Inflammatory macrophage (primary cell): ENCODE measurements at places on chromosomes 7 and 10.

DNA sequence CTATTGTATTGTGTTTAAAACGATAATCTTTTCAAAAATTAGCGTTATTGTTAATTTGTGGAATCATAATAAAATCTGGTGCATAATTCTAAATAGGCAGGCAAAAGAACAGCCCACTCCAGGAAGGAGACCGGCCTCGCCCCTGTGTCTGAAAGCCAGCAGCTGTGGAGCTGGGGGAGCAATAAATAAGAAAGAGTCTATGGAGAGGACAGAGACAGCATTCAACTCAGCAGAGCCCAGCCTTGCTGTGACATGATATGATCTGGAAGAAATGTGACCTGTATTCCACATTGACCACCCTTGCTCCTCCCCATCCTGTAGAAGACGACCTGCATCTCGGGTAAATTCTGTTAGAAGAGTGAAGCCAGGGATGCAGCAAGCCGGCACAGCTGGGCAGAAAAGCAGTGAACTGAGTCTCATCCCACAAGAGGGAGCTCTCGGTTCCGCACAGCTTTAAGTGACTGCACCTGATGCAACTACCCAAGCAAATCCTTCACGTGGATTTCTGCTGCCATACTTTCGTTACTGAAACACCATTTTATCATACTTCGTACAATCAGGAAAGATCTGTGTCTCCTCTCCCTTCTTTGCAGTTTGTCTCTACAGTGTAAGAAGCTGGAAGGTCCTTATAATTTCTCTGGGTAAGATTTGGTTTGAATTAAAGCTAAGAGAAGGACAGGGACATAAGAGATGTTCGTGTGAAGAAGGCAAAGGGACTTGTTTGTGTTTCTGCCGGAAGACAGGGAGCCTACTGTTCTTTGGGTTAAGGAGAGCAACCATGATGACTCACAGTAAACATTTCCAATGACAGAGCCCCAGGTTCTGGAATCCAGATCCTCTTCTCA is 427.1 kb downstream of the GPAM start:
- no peak for DNase-seq

DNA sequence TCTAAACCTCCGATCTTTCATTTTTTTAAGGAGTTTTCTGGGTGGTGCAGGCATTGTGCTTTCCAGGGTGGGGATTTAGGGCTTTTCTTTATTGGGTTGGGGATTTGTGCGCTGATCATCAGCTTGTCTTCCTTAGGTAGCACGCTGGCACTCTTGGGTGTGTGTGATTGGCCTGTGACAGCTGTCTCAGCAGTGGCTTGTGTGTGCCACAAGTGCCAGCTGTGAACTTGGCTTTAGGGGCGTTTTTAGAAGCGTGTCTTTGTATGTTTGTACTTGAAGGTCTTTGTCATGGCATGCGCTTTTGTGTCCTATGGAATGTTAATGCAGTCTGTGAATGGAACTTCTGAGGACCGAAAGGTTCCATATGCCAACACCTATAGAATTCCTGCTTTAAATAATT is 788 bp downstream of the AKAP9 start:
- peak; percentile 18 for DNase-seq

DNA sequence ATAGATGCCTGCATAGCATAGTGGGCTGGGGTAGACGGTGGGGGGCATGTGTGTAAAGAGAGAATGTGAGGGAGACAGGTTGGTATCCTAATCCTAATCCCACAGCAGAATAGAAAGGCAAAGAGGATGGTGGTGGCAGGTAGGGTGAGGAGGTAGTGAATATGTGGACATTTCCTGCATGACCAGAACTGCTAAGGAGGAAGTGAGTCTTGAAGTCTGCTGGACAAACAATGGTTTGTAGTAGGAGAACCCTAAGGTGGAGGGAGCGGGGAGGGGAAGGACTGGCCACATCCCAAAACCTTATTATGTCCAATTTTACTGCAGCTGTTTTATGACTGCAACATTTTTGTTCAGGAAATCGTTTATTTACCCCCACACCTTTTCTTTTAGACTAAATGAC is 279.7 kb downstream of the AUTS2 start:
- no peak for DNase-seq

DNA sequence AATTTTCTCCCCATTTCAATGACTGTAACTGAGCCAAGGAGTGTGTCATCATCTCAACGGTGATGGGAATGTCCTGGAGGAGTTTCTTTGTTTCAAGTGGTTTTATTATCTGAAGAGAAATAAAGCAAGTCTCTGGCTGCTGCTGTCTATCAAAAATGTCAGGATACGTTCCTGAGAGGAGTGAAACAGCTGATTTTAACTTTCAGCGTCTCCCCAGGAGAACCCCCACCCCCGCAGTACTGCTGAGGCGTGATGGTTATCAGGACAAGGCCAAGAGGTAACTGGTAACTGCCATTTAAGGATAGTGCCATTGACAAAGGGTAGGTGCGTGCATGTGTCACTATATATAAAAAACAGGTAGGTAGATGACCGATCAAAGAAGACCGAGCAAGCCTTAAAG is 70.3 kb upstream of the LRGUK start:
- DNase-seq = no peak

GRCh38 chr7:151632750-151633515 is 113.2 kb upstream of the RHEB start:
- peak; percentile 92 for DNase-seq

- DNase-seq = no peak
Observed at GRCh38 chr7:21041666-21042065, 255.0 kb upstream of the SP8 start.

GRCh38 chr10:87503886-87504285 is 807 bp upstream of the MINPP1 start:
- DNase-seq = no peak

DNA sequence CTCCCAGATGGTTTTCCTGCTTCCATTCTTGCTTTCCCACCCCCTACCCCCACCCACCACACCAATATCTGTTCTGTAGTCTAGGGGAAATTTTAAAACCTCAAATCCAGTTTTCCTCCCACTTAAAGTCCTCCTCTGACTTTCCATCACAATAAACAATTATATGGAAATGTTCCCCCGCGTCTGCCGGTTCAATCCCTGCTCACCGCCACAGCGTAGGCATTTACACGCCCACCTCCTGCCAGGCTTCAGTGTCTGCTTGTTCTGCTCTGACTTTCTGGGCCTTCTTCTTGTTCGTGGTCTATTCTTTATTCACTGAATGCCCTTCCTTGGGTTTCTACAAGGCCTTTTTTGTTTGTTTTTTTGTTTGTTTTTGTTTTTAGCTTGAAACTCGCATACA is 633.0 kb upstream of the MKI67 start:
- DNase-seq = no peak

DNA sequence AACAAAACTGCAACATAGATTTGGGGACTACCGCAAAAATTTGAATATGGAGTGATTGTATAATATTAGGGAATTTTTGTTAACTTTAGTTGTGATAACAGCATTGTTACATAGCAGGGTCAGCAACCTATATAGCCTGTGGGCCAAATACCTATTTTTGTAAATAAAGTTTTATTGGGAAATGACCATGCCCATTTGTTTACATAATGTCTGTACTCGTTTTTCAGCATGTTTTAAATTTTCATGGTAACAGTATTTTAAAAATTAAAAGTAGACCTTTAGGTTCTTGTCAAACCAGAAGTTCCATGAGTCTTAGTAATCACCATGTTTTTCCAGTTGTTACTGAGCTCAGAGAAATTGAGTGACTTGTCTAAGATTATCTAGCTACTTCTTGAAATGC is 4.7 kb downstream of the BCAP29 start:
- no peak for DNase-seq

DNA sequence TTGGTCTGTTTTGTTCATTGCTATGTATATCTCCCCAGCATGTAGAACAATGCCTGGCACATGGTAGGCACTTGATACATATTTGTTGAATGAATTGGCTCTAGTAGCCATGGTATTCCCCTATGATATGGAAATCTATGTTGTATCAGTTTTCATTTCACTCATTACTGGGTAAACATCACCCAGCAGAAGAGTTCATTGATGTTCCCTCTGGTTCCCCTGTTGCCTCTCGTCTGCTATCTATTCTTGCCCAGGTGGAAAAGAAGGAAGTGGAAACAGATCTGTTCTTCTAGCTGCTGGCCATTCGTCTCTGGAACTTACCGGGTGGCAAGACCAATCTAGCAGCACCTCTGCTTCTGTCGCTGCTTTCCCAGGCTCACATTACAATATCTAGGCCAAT is 71.5 kb downstream of the LRRC4 start:
- DNase-seq = no peak

DNA sequence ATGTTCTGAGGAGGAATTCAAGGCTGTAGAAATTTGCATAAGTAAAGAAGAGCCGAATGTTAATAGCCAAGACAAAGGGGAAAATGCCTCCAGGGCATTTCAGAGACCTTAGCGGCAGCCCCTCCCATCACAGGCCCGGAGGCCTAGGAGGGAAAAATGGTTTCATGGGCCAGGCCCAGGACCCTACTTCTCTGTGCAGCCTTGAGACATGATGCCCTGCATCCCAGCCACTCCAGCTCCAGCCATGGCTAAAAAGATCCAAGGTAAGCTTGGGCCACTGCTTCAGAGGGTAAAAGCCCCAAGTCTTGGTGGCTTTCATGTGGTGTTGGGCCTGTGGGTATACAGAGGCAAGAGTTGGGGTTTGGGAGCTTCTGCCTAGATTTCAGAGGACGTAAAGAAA is 225.7 kb downstream of the ARHGAP12 start:
- DNase-seq = no peak

DNA sequence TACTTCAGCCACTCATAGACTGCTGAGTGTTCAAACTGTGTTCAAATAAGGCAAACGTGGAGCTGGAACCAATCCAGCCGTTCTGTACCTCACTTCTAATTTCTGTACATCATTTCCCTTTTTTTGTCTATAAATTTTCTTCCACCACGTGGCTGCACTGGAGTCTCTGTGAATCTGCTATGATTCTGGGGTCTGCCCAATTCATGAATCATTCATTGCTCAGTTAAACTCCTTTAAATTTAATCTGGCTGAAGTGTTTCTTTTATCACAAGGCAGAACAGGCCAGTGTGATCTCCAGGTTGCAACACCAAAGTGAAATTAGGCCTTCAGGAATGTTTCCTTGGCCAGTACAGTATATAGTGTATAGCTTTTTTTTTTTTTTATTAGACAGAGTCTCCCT is 53.5 kb downstream of the DNAJC12 start:
- DNase-seq = peak; percentile 42

- no peak for DNase-seq
Observed at GRCh38 chr7:118252087-118252486, 27.6 kb downstream of the ANKRD7 start.

DNA sequence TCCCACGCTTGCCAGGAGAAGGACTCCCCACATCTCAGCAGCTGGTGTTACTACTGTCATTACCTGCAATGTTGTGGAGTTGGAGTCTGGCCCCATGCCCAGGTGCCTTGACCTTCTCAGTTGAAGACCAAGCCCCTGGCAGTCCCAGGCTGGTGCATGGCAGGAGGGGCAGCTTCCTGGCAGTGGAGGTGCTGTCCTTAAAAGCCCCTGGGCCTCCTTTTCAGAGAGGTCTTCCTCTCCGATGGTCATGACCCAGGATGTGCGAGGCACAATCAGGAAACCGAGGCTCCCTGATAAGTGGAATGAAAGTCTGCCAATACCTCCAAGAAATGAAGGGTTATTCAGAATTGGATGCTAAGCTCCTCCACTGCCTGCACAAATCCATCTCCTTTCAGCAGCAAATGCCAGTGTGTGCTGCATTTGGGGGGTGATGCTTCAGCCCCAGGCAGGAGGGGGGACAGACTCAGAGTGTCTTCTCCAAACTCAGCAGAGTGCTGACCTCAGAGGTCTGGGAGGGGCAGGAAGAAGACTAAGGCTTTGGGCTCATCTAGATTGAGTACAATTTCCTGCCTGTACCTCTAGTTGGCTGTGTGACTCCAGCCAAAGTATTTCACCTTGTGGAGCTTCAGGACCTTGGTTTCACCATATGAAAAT is 97.0 kb upstream of the DDC start:
- no peak for DNase-seq

- DNase-seq = peak; percentile 86
Observed at GRCh38 chr10:59907918-59908807, 1.8 kb upstream of the CCDC6 start.

GRCh38 chr7:92608380-92609322 is 18.5 kb upstream of the FAM133B start:
- no peak for DNase-seq

DNA sequence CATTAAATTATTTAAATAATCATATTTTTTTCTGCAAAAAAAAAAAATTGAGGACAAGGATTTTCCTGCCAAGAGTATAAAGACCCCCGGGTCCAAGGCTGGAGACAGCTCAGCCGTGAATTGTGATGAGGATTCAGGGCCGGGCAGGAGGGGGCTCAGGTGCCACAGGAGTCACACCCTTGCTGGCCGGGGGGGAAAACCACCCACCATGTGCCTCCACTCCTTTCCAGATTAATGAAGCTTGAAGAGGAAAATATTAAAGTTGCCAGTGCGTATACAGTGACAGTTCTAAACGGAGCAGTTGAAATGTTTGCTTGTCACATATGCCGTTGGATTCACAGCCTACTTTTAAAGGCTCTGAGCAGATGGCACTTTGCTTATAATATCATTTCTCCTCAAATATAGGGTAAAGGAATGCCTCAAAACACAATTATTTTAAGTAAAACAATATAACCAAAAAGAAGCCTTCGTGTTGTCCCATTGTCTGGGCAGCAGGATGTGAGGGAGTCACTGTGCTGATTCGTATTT is 49.6 kb downstream of the ADARB2 start:
- DNase-seq = no peak

DNA sequence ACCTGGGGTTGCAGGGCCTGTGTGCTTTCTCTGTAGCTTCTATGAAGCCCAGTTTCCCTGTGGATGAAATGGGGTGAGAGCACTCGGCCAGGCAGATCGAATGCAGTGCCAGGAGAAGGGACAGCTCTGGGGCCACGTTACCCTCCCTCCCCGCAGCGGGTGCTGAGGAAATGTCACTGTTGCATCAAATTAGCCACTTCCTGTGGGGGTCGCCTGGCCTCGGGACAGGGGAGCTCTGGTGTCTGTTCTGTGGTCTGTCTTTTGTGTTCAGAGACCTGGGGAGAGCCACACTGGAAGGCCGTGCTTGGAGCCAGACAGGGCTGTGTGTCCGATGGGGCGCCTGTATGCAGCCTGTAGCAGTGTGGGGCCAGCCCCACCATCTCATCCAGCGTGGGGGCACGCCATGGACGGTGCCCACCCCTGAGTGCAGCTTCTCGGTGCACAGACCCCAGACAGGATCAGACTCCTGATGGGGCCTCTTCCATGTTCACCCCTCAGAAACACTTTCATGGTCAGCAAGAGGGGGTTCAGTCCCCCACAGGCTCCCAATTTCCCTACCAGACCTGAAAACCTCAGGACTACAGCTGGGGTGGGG is 13.6 kb downstream of the TTYH3 start:
- peak; percentile 48 for DNase-seq
